CD8-positive, alpha-beta memory T cell (primary cell): ENCODE measurements at places on chromosomes 13 and 19. TPM values are rescaled to one million over a fixed set of nuclear protein-coding genes. Genes with fewer than 3 reads are reported as not detected.

FGF21 gene
- total RNA-seq, result not detected

GRCh38 chr13:30796631-30797601, 61.6 kb downstream of the ALOX5AP start:
- H3K4me1 ChIP-seq, result peaks cover 12% of the 10 kb centered on the region
- H3K27ac ChIP-seq, result no peak overlapping the region
- no peaks in the 10 kb centered on the region for H3K27me3 ChIP-seq
- H3K36me3 ChIP-seq, result no peaks in the 10 kb centered on the region

DNA sequence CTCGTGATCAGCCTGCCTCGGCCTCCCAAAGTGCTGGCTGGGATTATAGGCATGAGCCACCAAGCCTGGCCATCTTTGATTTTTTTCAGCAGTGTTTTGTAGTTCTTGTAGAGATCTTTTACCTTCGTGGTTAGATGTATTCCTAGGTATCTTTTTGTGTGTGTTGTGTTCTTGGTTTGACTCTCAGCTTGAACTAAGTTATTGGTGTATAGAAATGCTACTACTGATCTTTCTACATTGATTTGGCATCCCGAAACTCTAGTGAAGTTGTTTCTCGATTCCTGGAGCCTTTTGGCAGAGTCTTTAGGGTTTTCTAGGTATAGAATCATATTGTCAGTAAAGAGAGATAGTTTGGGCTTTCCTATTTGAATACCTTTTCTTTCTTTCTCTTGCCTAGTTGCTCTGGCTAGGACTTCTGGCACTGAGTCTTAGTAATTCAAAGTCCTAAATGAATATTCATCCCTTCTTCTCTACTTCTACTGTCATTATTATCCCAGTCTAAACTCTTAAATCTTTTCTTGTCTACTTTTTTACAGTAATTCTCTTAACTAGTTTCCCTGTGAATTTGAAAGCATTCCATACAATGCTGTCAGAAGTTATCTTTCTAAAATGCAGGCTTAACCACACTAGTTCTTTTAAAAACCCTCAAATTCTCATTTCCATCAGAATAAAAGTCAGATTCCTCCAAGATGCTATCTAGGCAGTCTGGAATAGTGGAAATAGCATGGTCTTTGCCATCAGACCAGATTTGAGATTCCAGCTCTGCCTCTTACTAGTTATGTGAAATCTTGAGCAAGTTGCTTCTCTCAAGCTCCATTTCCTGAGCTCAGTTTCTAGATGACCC, 7.0 kb downstream of the GPR18 start:
- DNase-seq, result no peak
- no peaks in the 10 kb centered on the region for H3K27me3 ChIP-seq
- no peak overlapping the region for H3K27ac ChIP-seq
- peaks cover 16% of the 10 kb centered on the region for H3K36me3 ChIP-seq
- no peak overlapping the region for H3K4me3 ChIP-seq
- peaks cover 41% of the 10 kb centered on the region for H3K4me1 ChIP-seq

DNA sequence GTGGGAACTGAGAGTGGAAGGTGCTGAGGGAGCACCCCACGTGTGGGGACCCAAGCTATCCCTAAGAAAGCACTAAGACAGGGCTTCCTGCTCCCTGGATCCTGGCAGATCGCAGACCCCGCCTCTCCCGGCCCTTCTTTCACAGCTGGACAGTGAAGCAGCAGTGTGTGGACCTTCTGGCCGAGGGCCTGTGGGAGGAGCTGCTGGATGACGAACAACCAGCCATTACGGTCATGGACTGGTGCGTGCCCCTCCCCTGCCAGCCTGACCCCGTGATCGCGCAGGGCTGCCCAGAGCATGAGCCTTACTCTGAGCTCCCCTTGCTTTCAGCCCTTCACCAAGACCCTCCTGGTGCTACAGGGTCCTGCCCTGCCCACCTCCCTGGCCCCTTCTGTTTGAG, 2.3 kb downstream of the NCCRP1 start:
- H3K4me1 ChIP-seq, result peaks cover 19% of the 10 kb centered on the region
- H3K27ac ChIP-seq, result no peak overlapping the region
- no peak overlapping the region for H3K4me3 ChIP-seq
- DNase-seq, result no peak
- peaks cover 38% of the 10 kb centered on the region for H3K27me3 ChIP-seq
- H3K36me3 ChIP-seq, result no peaks in the 10 kb centered on the region

- no peaks in the 10 kb centered on the region for H3K36me3 ChIP-seq
- no peak overlapping the region for H3K4me3 ChIP-seq
- no peak overlapping the region for H3K27ac ChIP-seq
- no peaks in the 10 kb centered on the region for H3K27me3 ChIP-seq
Measured at GRCh38 chr19:53812335-53812734, 11.8 kb downstream of the NLRP12 start.

DNA sequence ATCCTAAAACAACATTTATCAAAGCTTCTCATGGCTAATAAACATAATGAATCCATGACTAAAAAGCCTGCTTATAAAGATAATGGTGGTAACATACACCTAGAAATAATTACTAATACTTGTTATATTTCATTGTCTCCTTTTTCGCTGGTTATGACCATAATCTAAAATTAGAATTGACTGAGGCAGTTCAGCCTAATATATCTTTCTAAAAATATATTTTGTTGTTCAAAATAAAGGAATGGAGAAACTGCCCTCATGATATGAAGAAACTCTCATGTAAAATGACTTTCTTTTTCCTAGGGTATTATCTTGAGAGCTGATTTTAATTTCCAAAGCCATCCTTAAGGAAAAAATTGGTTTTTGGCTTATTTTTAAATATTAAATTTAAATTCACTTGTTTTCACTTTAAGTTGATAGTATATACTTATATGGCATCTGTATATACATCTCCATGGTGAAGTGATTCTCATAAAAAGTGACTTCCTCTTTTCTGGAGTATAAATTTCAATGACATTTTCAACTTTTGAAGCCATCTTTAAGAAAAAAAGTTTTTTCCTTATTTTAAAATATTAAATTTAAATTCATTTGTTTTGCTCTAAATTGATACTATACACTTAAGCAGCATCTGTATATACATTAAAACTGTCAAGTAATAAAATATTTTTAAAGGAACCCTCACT, 204.6 kb downstream of the VWA8 start:
- H3K36me3 ChIP-seq, result no peaks in the 10 kb centered on the region
- no peaks in the 10 kb centered on the region for H3K4me1 ChIP-seq
- no peak overlapping the region for H3K4me3 ChIP-seq
- H3K27ac ChIP-seq, result no peak overlapping the region

GRCh38 chr19:11530432-11530831, 1.5 kb upstream of the ECSIT start:
- H3K27me3 ChIP-seq, result no peaks in the 10 kb centered on the region
- no peak overlapping the region for H3K4me3 ChIP-seq
- no peaks in the 10 kb centered on the region for H3K36me3 ChIP-seq

DNA sequence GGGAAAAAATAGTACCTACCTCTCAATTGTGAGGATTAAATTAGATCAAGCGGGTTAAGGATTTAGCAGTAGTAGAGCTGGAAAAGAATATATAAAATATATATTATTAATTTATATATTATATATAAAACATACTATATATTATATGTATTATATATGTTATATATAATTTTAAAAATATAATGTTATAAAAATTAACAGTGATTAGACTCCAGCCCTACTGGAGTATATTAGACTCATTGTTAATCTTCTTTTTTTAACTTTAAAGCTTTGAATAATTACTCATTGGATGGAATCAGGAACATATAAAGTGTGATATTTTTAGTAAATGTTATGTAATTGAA, 380 bp upstream of the MRPL54 start:
- peaks cover 5% of the 10 kb centered on the region for H3K36me3 ChIP-seq
- H3K4me3 ChIP-seq, result peak overlapping the region; percentile 98
- no peak for DNase-seq

- no peaks in the 10 kb centered on the region for H3K4me1 ChIP-seq
- H3K27me3 ChIP-seq, result no peaks in the 10 kb centered on the region
- no peak overlapping the region for H3K27ac ChIP-seq
- no peaks in the 10 kb centered on the region for H3K36me3 ChIP-seq
Measured at GRCh38 chr13:69124996-69125395, 982.6 kb upstream of the ATXN8OS start.
